ENCODE measurements at places on chromosomes 16 and 17.

DNA sequence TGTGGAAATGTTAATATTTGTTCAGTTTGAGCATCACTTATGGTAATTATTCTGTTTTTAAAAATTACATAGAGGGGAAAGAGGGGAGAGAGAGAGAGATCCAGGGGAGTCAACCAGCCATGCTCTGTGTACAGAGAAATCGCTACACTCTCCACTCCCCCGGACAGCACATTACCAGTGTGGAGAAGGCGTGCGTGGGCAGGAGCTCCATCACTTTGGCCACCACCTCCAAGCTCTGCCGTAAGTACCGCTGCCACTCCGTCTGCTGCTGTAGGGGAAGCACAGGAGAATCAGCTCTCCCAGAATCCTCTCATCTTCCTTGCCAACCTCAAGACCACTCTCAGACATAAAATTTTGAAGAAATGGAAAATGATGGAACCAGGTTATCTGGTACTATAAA, 70.2 kb upstream of the GSG1L start:
- no peak for DNase-seq

DNA sequence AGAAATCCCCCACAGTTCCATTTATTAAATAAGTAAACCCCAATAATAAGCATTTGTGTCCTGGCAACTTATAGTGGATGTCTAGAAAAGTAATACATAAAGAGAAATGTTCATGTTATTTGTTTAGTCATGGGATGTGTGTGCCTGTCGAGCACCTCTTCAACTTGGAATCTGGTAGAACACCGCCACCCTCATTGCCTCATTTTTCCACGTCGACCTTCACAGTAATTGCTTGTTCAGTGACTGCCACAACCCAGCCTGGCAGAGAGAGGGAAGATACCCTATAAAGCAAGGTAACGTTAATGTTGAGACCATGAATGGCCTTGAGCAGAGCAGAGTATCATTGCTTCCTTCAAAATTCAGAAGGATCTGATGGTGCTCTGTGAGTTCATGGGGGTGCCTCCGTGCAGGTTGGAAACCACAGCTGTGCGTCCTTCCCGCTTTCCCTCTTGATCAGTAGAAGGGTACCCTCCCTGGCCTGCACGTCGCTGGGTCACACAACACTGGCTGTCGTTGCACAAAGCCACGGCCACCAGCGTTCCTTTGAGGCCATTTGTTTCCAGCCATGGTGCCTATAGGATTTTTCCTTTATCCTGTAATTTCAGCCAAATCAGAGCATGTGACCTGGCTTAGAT, 3.7 kb upstream of the DNASE1 start:
- DNase-seq: no peak

DNA sequence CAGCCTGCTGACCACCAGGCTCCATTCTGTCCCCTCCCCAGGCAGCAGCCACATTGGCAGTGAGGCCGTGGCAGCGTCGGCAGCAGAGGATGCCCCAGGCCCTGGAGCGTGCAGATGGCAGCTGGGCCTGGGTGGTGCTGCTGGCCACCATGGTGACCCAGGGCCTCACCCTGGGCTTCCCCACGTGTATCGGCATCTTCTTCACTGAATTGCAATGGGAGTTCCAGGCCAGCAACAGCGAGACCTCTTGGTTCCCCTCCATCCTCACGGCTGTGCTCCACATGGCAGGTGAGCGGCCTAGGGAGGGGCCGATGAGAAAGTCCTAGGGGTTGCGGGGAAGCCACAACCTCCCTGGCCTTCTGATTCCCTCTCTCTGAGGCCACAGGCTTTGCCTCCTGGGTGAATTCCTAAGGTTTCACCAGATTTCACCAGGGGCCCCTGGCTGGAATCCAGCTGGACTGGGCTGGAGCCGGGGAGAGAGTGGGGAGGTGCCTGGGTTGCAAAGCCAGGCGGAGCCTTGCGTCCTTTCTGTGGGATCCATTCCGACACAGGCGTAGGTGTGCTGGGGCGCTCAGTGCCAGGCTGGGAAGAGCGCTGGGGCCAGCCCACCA, 5.9 kb downstream of the SLC16A5 start:
- DNase-seq: no peak

- no peak for DNase-seq
Observed at GRCh38 chr17:8041979-8042378, 3.1 kb downstream of the ALOX15B start.

DNA sequence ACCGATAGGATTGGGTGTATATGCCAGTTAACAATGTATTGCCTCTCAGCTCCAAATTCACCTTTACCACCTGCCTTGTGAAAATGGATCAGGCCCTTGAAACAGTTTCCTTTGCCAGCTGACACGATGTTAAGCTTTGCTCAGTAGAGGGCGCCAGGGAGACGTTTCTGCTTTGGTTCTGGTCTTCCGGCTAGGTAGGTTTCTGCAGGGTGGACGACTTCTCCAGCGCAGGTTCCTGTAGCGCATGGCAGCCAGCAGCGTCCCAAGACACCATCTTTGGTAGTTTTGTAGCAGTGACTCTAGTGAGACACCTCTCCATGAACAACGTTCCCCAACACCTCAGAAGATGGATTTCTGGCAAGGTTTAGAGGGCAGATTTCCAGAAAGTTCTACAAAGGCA, 24.0 kb downstream of the SYCE1L start:
- DNase-seq: no peak

All from putamen (tissue), 1 donor.